ENCODE measurements at places on chromosomes 3 and 15.
A peak's percentile ranks its signal among the peaks of the same experiment; 100 is the strongest.

DNA sequence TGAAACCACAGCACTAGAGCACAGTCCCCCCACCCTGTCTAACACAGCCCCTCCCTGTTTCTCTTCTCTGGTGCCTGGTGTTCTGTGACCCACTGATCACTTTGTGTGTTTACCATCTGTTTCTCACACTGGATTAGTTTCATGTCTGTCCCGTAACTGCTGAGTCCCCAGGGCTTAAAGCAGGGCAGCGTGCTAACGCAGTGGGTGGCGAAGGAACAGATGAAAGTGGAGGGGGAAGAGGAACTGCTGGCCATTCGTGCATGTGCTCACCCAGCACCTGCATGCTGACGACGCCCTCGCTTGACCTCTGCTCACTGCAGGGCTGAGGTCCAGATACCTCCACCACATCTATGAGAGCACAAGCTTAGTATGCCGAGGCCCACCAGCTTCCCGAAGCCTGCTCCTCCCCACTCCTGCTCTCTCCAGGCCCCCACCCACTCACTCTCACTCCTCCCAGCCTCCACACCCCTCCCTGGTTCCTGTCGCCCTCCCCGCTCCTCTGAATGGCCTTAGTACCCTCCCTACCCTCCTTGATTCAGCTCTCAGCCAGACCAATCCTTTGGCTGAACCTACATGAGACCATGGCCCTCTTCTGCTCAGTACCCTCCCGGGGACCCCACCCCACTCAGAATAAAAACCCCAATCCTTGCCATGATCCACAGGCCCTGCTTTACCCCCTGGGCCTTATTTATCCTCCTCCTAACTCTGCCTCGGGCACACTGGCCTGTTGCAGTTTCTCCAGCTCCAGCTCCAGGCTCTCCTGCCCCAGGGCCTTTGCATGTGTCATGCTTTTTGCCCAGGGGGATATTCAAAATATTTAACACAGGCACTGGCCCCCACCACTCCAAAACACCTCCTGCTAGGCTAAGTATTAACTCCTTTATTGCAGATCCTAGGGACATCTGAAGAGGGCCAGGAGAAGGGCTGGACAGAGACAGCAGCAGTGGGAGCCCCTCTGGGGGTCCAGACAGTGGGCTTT, 15.1 kb upstream of the IQSEC1 start:
- DNase-seq = no peak

DNA sequence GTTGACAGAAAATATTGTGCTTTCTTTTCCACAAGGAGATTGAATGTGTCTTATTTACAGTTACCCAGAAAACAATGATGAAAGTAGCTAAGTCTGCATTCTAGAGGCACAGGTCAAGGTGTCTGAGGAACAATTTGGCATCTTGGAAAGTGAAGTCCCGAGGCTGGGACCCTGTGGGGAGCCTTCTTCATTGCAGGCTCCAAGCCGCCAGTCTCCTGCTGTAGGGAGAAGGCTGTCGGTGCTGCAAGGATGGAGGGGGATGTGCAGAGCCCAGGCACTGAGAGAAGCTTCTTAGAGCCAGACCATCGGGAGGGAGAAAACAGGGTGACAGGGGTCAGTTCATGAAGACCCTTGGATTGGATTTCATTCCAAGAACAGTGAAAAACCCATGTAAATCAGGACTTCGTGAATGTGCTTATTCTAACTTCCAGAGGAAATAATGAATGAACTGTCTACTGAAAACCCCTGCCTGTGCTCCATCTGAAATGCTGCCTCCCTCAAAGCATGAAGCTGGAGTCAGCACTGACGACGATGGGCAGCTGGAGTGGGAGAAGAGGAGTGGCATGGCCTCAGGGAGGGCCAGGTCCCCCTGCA, 25.2 kb upstream of the NSMCE3 start:
- no peak for DNase-seq

GRCh38 chr3:124318656-124319055, 326.7 kb upstream of the ROPN1 start:
- DNase-seq = no peak

DNA sequence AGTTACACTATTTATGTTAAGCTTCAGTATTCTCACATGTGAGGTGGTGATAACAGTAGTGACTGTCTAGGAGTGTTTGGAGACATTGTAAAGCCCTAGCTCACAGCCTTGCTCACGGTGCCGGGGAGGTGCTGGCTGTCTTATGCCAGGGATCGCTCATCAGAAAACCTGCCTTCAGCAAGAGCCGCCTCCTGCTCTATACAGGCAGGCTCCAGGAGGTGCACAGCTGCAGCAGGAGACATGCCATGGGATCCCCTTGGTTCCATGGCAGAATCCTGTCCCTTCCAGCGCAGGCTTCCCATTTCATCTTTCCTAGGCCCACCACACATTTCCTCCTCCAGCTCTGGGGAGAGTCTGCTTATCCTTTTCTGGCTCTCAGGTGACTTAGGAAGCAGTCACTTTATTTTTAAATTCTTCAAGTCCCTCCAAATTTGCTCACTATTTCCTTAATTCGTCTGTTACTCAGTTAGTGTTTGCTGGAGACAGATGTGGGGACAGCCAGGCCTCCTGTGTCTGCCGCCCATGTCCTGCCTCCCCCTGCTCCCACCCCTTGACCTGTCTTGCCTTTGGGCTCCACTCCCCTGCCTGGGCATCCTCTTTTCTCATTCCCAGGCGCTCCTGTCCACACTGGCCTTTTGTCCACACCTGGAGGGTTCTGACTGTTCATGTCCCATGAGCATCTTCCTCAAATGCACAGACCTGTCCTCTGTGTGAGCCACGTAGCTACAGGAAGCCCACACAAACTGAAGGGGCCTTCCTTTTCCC, 31.7 kb downstream of the SLCO2A1 start:
- no peak for DNase-seq

GRCh38 chr15:44712346-44713005, 1.2 kb downstream of the B2M start:
- DNase-seq = peak; percentile 51

DNA sequence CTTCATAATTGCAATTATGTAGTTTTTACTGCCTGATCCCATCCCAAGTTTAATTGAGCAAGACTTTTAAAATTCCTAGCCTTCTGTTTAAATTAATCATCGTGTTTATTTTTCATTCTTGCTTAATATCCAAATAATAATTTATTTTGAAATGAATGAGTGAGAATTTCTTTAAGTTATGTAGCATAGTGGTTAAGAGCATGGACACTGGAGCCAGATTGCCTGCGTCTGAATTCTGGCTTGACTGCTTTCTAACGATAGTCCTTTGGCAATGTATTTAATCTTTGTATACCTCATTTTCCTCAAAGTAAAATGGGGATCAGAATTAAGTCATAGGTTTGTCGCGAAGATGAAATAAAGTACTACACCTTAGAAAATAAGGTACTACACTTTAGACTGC, 71.4 kb downstream of the LRRC49 start:
- no peak for DNase-seq

DNA sequence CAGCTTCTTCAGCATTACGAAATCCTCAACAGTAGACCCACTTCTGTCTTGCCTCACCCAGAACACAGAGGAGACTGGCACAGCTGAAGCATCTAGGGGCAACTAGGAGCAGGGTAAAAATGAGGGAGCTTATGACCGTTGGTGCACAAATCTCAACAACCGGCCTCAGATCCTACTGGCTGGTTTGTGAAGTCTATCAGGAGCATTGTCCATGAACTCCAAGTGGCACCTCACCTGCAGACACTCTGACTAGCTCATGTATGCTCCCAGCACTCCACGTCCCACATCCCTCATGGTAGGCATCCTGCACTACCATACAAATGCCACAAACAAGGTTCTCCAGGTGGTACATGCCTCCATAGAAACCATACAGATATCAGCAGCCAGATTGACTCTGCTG, 163.1 kb downstream of the TLE3 start:
- no peak for DNase-seq

- no peak for DNase-seq
Observed at GRCh38 chr3:45572755-45573154, 21.8 kb upstream of the LIMD1 start.

GRCh38 chr3:65953881-65954733, 84.6 kb downstream of the MAGI1 start:
- DNase-seq = no peak

- DNase-seq = no peak
Observed at GRCh38 chr3:129121016-129121791, 400 bp downstream of the RAB43 start.

DNA sequence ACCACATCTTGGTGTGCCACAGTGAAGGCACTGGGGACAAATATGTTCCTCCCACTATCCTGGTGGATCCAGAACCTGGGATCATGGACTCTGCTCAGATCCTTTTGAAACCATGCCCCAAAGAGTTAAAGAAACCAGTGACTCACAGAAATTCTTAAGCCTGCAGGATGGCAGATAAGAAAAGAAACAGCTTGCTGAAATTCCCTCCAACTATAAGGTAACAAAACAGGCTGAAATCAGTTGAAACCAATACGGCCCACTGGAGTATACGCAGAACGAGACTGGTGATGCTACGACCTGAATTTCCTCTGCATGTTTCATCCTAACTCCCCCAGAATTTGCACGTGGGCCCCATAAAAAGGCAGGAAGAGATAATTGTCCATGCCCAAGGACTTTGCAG, 209.6 kb downstream of the TJP1 start:
- no peak for DNase-seq

DNA sequence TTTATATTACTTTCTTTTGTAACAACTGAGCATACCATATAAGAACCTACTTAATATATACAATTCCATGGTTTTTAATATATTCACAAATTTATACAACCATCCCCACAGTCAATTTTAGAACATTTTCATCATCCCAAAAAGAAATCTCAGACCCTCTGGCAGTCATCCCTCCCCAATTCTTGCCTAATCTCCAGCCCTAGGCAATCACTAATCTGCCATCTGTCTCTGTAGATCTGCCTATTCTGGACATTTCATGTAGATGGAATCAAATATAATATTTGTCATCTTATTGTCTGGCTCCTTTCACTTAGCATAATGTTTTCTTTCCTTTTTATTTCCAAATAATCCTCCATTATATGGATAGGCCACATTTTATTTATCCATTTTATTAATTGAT, 92.5 kb downstream of the LARS2 start:
- no peak for DNase-seq

DNA sequence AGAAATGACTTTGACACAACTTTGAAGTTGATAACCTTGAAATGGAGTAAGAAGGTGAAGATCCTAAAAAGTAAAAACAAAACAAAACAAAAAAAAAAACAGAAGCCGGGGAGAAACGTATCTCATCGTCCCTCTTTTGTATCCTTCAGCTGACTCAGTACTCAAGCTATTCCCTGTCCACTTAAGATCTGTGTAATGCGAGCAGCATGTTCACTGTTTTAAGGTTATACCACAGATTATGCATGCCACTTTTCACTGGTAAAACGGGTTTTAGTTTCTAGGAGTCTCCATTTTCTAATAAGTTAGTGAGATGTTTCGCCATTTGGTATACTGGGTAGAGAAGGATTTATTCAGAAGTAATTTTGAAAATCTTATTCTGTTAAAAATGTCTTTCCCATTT, 324.3 kb downstream of the FEZF2 start:
- DNase-seq = no peak

- no peak for DNase-seq
Observed at GRCh38 chr3:23629181-23629894, 176.4 kb upstream of the UBE2E1 start.

DNA sequence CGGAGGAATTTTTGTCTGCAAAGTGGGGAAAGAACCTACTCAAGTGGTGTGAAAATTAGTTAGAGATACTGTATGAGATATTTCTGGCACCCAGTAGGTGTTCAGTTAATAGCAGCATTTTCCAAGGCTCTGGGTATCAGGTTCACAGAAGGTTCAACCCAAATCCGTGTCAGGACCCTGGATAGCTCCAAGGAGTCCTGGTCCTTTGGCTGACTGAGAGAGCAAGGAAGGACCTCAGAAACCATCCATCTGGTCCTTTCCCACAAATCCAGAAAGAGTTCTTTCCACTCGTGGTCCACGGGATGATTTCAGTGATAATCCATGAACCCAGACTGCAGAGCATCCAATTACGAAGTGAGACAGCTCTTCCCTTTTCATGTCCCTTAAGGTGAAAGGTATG, 51.4 kb downstream of the SLC6A11 start:
- DNase-seq = no peak
